ENCODE measurements at places on chromosomes 1 and 21.

DNA sequence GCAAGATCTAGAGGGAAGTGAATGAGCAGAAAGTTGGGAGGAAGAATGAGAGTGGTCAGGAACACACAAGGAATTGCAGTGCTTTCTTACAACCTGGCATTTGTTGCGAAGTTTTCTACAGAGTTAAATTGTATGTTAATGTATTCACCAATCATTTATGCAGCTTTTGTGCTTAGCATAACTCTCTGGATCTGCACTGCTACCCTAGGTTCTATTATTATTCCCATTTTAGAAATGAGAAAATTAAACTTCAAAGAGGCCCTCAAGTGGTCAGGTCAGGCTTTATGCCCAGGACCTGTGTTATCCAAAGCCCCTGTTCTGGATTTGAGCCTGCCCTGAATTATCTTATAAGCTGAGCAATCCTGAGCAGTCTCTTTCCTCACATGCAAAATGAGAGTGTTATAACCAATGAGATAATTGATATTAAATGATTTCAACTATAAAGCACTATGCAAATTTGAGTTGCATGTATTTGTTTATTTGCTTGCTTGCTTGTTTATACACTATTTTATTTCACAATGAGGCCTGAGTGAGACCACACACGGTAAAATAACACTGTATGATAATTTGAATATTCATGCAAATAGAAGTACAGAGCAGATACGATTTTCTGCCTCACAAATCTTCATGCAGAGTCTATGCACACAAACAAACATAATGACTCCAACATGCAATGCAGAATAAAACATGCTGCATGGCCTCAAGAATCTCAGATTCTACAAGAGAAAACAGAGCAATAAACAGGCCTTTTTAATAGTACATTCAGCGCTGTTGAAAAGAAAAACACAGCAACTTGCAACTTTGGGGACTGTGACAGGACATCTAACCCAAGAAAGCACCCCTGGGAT lies 323.0 kb downstream of the PLPP3 start:
- no peaks in the 10 kb centered on the region for H3K27me3 ChIP-seq
- no peak overlapping the region for H3K4me3 ChIP-seq
- no peak overlapping the region for H3K27ac ChIP-seq
- no peak for DNase-seq

- no peaks in the 10 kb centered on the region for H3K27me3 ChIP-seq
- DNase-seq = no peak
- no peak overlapping the region for H3K4me3 ChIP-seq
- H3K36me3 ChIP-seq = no peaks in the 10 kb centered on the region
Measured at GRCh38 chr1:100027212-100027611, 57.4 kb downstream of the SLC35A3 start.

DNA sequence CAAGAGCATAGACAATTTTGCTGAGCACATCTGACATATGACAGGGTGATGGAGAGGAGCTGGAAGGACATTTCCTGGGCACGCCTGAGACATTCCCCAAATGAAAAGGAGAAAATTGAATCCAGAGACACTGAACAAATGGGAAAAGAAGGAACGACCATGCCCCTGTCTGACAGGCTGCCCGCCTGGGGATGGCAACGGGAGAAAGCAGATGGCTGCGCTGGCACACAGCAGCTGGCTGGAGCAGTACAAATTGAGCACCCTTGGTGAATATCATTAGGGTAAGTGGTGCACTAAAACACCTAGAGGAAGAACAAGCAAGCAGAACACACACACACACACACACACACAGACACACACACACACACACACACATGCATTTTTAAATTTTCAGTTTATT lies 174.3 kb upstream of the DUSP10 start:
- no peak overlapping the region for H3K27ac ChIP-seq
- no peaks in the 10 kb centered on the region for H3K4me1 ChIP-seq

GRCh38 chr21:14080764-14081096 lies 130.0 kb downstream of the LIPI start:
- no peaks in the 10 kb centered on the region for H3K4me1 ChIP-seq
- no peaks in the 10 kb centered on the region for H3K27me3 ChIP-seq
- DNase-seq = no peak
- peaks cover 15% of the 10 kb centered on the region for H3K36me3 ChIP-seq
- H3K27ac ChIP-seq = peak overlapping the region; percentile 11

DNA sequence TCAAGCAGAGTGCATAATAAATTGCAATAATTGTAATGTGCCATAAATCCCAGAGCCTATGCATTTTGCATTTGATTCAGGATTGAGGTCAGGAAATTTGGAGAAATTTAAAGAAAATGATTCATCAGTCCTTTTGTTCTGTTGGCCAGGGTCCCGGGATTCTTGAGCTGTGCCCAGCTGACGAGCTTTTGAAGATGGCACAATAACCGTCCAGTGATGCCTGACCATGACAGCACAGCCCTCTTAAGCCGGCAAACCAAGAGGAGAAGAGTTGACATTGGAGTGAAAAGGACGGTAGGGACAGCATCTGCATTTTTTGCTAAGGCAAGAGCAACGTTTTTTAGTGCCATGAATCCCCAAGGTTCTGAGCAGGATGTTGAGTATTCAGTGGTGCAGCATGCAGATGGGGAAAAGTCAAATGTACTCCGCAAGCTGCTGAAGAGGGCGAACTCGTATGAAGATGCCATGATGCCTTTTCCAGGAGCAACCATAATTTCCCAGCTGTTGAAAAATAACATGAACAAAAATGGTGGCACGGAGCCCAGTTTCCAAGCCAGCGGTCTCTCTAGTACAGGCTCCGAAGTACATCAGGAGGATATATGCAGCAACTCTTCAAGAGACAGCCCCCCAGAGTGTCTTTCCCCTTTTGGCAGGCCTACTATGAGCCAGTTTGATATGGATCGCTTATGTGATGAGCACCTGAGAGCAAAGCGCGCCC lies 8.7 kb downstream of the PROX1 start:
- peaks cover 76% of the 10 kb centered on the region for H3K27me3 ChIP-seq
- H3K4me3 ChIP-seq = no peak overlapping the region
- no peak overlapping the region for H3K27ac ChIP-seq
- no peaks in the 10 kb centered on the region for H3K36me3 ChIP-seq

- DNase-seq = no peak
- no peaks in the 10 kb centered on the region for H3K27me3 ChIP-seq
- peaks cover 35% of the 10 kb centered on the region for H3K36me3 ChIP-seq
- H3K4me1 ChIP-seq = no peaks in the 10 kb centered on the region
Measured at GRCh38 chr1:233170741-233171140, 124.8 kb downstream of the PCNX2 start.

DNA sequence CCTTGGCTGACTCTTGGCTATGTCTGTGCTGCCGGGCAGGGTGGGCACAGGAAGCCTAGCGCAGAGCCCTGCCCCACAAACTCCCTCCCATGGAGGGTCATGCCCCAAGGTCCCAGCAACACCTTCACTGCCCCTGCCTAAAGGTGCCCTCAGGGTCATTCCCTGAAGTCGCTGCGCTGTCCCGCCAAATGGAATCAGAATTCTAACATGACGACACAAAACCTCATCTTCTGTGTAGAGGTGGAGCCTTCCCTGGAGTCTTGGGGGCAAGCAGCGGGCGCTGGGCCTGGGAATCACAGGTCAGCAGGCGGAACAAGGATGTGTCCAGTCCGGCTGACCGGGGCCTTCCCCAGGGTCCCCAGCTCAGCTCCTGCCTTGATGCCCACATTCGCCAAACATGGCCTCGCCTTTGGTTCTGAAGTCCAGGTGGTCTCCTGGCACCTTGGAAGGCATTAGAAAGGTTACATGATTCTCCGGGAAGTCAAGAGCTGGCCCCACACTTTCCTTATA lies 17.3 kb downstream of the TMEM201 start:
- DNase-seq = no peak
- no peak overlapping the region for H3K4me3 ChIP-seq
- H3K4me1 ChIP-seq = no peaks in the 10 kb centered on the region
- no peaks in the 10 kb centered on the region for H3K27me3 ChIP-seq
- peaks cover 2% of the 10 kb centered on the region for H3K36me3 ChIP-seq

GRCh38 chr21:45555251-45555556 lies 13.0 kb upstream of the SLC19A1 start:
- H3K27me3 ChIP-seq = no peaks in the 10 kb centered on the region
- H3K4me3 ChIP-seq = no peak overlapping the region
- H3K36me3 ChIP-seq = no peaks in the 10 kb centered on the region
- no peak for DNase-seq

GRCh38 chr1:18661404-18662285 lies 31.0 kb downstream of the PAX7 start:
- H3K4me3 ChIP-seq = no peak overlapping the region
- no peaks in the 10 kb centered on the region for H3K36me3 ChIP-seq
- no peaks in the 10 kb centered on the region for H3K4me1 ChIP-seq
- H3K27ac ChIP-seq = no peak overlapping the region
- DNase-seq = no peak

GRCh38 chr1:230211436-230212145 lies 144.6 kb downstream of the GALNT2 start:
- H3K4me3 ChIP-seq = no peak overlapping the region
- H3K36me3 ChIP-seq = peaks cover 9% of the 10 kb centered on the region
- no peak overlapping the region for H3K27ac ChIP-seq
- H3K4me1 ChIP-seq = peaks cover 17% of the 10 kb centered on the region

DNA sequence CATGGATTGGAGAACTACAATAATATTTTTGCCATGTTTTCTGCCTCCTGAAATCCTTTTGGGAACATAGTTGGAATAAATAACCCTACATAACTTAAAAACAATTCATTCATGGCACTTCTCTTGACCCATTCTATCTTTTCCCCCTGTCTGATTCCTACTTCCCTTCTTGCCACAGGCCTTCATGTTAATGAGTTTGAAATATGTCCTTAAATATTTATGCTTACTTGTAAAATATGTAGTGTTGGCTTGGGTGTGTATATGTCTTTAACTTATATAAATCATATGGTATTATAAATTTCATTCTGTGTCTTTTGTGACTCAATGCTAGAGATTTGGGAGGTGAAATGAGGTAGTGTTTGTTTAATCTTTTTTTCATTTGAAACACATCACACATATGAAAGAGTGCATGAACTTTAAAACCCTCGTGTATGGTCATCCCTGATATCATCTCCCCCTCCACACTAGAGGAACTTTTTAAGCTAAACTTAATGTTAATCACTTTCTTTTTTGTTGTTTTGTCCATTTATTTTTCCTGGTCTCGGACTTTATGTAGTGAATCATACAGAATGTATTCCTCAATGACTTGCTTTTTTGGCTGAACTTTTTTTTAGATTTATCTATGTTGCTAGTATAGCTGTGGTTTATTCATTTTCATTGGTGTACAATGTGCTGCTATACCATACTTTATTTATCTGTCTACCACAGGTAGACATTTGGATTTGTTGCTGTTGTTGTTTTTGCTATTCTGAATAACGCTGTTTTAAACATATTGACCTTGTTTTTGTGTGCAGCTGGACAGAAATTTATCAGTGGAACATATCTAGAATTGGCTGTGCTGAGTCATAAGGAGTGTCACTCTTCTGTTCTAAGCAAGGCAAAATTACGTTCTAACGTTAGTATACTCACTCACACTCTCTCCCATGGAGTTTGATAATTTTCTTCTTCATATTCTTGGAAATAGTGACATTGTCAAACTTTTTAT lies 441.6 kb downstream of the PLPP3 start:
- peaks cover 19% of the 10 kb centered on the region for H3K4me1 ChIP-seq
- H3K27ac ChIP-seq = no peak overlapping the region
- H3K4me3 ChIP-seq = no peak overlapping the region
- DNase-seq = no peak
- no peaks in the 10 kb centered on the region for H3K27me3 ChIP-seq

DNA sequence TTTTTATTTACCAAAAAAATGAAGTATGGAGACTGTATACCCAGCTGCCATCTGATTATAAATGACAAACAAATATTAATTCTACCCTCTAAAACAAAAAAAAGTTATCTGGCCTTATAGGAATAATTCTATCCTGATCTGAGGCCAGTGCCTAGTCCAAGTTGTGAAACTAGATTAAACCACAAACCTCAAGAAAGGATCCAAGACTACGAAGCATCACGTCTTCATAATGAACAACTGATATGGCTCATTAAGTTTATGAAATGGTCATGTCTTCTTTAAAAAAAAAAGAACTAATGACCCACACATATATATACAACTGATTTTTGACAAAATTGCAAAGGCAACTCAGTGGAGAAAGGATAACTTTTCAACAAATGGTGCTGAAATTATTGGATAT lies 32.4 kb upstream of the CTTNBP2NL start:
- no peaks in the 10 kb centered on the region for H3K36me3 ChIP-seq
- H3K4me1 ChIP-seq = peaks cover 19% of the 10 kb centered on the region
- no peak overlapping the region for H3K27ac ChIP-seq
- H3K27me3 ChIP-seq = peaks cover 19% of the 10 kb centered on the region
- DNase-seq = no peak

DNA sequence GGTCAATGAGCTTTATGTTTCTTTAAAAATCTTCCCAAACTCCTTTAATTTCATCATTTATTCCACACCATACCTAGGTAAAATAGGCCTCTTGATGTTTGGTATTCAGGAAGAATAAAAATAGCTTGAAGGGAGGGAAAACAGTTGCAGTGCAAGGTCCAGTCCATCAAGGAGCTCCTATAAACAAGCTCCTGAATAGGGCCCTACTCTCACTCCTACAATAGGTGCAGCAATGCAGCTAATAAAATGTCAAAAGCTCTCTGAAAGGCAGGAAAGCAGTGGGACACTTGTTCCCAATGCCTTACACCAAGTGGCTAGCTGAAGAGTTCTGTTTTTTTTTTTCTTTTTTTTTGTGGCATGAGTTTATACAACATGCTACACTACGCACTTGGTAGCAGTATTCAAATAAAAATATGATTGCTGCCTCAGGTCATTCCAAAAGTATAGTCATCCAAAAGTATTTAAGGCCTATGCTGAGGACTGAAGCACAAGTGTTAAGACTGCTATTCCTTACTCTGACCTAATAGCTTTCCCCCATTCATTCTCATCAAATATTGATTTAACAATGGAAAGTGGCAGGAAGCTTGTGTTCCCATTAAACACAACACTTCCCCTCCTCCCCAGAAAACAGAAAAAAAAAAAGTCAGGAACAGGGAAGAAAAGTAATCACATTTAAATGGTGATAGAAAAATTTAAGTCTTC lies 9.8 kb downstream of the TEX38 start:
- no peaks in the 10 kb centered on the region for H3K27me3 ChIP-seq
- H3K4me1 ChIP-seq = peaks cover 9% of the 10 kb centered on the region
- peaks cover 42% of the 10 kb centered on the region for H3K36me3 ChIP-seq
- H3K4me3 ChIP-seq = no peak overlapping the region
- no peak for DNase-seq
- H3K27ac ChIP-seq = no peak overlapping the region

GRCh38 chr1:177441281-177441680 lies 270.5 kb downstream of the BRINP2 start:
- H3K27me3 ChIP-seq = peaks cover 17% of the 10 kb centered on the region
- peaks cover 27% of the 10 kb centered on the region for H3K4me1 ChIP-seq
- H3K4me3 ChIP-seq = no peak overlapping the region
- H3K36me3 ChIP-seq = no peaks in the 10 kb centered on the region

All from mesothelial cell of epicardium (in vitro differentiated cells).